ENCODE measurements at places on chromosomes 11 and 22.

DNA sequence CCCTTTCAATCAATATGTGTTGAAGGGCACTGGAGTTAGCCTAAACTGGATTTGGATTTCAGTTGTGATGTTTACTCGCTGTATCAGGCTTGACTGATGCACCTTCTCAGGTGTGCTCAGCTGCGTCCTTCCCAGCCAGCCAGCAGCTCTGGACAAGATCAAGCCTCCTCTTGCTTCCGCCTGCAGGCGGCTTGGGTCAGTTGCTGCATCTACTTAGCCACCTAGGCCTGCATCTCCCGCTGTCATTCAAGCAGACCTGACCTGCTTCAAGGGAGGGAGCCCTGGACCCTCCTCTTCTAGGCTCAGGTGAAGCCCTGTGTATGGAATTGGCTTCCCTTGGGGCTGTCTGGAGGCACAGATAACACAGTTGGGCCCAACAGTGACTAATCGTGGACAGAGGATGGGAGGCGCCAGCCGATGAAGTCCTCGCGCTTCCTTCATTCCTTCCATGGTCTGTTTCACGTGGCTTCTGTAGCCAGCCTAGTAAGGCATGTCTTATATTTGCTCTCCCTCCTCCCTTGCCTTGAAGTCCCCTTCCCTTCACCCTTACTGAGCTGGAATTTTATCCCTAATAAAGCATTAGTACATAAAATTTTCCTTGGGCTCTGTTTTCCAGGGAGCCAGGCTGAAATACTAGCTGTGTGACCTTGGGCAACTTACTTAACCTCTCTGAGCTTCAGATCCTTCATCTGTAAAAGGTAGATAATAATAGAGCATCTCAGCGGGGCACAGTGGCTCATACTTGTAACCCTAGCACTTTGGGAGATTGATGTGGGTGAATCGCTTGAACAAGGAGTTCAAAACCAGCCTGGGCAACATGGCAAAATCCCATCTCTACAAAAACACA is 2.1 kb upstream of the LHFPL7 start:
- no peak for DNase-seq

DNA sequence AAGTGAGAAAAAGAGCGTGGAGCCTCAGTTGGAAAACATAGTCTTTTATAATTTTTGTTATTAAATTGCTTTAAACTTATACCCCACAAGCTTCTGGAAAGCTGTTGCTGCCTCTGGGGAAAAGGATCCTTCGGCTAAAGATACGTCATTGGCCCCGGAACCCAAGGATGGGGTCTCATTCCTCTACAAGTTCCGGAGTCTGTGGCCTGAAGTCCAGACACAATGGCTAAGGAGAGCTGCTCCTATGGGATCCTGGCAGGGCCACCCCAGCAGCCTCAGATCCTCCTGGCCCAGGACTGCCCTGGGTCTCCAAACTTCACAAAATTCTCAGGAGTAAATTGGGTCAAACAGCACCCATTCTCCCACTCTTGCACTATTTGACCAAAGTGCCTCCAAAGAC is 5.9 kb downstream of the WT1 start:
- DNase-seq: no peak

GRCh38 chr11:27201454-27202302 is 161.1 kb downstream of the BBOX1 start:
- DNase-seq: peak; percentile 89

GRCh38 chr22:23116506-23117263 is 25.1 kb downstream of the RSPH14 start:
- DNase-seq: no peak

DNA sequence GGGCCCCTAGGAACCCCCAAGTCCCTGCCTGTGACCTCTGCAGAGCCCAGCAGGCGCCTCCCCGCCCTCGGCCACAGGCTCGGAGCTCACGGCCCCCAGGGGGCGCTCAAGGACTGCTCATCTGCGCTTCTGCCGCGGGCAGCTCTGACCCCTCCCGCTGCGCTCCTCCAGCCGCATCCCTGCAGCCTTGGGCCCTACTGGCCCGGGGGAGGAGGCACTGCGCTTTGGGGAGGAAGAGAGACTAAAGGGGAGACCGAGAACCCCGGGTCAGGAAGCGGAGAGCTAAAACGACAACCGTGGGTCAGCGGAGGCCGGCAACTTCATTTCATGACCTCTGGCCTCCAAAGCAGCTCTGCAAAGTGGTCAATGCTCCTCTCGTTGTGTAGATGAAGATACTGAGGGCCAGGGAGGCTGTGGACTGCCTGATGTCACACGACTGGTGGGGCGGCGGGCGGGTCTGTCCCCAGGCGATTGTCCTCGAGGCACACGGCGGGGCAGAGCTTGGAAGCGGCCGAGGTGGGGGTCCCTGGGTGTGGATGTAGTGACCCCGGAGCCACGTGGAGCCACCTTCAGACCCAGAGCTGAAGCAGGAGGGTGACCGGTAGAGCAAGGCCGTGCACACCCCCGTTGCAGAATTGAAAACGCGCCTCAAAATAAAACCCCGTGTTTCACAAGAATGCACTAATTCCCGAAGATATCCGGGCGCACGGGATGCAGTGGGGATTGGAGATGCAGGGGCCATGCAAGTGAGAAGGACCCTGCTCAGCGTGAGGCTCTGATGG is 2.7 kb upstream of the KRTAP5-6 start:
- peak; percentile 24 for DNase-seq
